Bronchial epithelial cell (primary cell): ENCODE measurements at places on chromosomes 6 and 20.

DNA sequence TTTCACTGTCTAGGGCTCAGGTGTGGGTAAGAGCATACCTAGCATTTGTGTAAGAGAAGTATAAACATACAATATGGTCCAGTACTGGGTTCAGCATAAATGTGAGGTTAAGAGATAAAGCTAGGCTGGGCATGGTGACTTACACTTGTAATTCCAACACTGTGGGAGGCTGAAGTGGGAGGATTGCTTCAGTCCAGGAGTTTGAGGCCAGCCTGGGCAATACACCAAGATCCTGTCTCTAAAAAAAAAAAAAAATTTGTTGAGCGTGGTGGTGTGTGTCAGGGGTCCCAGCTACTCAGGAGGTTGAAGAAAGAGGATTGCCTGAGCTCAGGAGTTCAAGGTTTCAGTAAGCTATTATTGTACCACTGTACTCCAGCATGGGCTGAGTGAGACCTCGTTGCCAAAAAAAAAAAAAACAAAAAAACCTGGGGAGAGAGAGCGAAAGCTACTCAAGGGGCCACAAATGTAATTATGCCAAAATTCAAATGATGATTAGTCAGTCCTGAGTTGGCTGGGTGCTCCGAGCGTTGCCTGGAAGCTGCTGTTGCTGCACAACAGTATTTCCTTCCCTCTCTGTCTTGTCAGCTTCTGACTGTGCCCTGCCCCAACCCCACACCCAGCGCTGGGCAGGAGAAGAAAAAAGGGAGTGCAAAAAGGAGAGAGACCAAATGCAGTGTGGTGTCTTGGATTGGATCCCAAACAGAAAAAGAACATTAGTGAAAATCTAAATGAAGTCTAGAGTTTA is 24.0 kb downstream of the CMTR1 start:
- peak; percentile 55 for DNase-seq

GRCh38 chr20:41643504-41643938 is 25.3 kb upstream of the CHD6 start:
- peak; percentile 80 for DNase-seq

DNA sequence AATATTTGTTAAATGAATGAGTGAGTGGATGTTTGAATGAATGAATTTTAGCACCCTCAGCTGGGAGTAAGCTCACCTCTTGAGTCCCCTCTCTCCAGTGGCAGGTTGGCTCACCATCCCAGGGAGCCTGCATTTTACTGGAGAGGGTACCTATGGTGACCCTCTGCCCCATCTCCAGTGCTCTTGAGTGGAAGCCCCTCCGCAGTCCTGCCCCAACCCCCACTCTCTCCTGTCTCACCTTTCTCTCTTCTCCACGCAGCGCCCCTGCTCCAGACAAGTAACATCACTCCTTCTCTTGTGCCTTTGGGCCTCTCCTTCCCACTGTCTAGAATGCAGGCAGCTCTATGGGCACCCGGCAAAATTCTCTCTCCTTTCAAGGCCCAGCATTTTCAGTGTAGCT is 11.3 kb downstream of the TGM3 start:
- DNase-seq, result no peak

DNA sequence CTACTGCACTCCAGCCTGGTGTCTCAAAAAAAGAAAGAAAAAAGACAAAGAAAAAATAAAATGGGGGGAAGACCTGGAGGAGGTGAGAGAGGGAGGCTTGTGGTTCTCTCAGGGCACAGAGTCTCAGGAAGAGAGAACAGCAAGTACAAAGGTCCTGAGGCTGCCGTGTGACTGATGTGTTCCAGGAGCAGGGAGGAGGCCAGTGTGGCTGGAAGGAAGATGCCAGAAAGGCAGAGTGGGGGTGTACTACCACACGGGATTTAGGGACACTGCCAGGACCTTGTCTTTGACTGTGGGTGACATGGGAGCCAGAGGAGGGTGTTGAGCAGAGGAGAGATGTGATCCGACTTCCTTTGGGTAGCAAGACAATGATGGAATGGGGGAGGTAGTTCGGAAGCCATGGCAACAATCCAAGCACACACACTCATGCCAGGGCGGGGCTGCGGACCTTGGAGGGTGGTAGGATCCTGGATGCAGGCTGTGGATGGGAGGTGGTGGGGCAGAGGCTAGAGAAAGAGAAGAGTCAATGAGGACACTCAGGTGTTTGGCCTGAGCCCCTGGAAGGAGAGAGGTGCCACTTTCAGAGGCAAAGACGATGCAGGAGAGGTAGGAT is 136.4 kb upstream of the PTPN1 start:
- peak; percentile 68 for DNase-seq

DNA sequence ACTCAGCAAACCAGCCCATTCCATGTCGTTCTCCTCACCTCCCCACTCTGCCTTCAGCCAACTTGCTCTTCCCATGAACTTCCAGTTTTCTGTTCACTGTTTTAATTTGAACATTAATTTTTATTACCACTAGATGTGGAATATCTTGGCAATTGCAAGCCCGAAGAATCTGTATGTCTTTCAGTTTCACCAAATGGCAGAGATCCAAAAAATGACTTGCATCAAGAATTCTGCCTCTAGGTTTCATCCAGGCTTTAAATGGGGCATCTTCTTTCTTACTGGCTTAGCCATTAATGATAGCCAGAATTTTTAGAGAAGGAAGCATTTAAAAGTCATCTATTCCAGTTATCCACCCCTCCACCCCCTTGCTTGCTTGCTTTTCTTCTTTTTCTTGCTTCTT is 39.0 kb downstream of the CAP2 start:
- no peak for DNase-seq

DNA sequence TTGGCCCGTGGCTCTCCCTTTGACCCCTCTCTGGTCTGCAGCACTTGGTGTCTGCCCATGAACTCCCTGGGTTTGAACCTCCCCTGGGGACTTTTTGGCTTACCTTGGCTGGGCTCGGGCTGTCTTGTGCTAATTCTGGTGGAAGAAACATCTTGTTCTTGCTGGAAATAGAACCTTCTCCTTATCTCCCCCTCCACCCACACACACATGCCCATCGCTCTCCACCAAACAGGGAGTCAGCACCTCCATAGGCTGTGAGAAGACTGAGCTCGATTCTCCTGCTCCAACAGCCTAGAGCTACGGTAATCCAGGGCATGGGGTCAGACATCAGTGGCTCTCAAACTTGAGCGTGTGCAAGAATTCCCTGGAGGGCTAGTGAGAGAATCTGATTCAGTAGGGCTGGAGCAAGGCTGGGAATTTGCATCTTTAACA is 114.4 kb upstream of the SLC22A23 start:
- no peak for DNase-seq

GRCh38 chr20:53403029-53403428 is 190.6 kb downstream of the ZNF217 start:
- DNase-seq, result no peak

GRCh38 chr20:23339986-23340385 is 10.6 kb upstream of the NXT1 start:
- DNase-seq, result no peak

DNA sequence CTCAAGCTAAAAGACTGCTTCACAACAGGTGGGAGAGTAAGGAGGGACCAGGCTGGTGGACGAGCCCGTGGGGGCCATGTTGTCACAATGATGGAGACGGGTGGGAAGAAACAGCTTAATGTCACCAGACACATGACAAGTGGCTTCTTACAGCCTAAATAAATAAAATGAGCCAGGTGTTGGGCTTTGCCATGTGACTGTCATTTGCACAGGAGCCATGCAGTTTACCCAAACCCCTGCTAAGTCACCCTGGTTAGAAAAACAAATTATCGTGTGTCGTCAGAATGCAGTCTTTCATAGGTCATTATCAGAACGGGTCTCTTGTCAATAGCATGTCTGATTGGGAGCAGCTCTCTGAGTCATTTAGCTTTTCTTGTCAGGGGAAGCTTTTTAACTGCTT is 18.5 kb downstream of the BTBD3 start:
- DNase-seq, result no peak

DNA sequence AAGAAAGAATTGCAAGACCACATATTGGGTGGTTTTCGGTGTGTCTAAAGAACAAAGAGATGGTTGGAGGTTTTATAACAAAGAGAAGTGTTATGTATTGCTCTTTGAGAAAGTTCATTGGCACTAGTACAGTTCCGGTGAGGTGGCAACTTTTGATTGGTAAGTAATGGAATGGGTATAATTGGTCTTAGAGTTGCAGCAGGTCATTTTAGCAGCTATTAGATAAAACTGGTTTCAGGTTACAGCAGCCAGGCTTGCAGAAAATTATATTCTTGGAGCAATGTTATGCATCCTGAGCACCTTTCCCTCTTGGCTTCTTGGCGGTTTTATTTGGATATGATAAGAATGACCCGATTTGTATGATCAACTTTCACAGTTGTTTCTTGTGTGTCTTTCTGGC is 12.3 kb upstream of the SSTR4 start:
- DNase-seq, result no peak

DNA sequence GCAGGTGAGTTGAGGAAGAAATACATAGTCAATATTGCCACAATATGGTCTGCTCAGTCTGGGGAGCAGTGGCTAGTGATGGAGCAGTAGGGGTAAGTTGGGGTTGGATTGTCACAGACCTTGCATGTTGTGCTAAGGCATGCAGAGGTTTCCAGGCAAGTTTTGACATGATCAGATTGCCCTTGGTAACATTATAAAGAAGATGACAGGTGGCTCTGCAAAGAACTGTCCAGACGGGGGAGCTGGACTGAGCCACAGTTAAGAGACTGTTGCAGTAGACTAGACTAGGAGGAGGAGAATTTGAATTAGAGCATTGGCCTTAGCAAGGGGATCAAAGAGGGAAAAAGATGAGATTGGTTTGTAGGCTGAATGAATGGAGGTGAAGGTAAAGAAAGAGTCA is 23.4 kb downstream of the ATRN start:
- peak; percentile 48 for DNase-seq

- DNase-seq, result no peak
Observed at GRCh38 chr20:16752082-16752481, 3.9 kb downstream of the OTOR start.

DNA sequence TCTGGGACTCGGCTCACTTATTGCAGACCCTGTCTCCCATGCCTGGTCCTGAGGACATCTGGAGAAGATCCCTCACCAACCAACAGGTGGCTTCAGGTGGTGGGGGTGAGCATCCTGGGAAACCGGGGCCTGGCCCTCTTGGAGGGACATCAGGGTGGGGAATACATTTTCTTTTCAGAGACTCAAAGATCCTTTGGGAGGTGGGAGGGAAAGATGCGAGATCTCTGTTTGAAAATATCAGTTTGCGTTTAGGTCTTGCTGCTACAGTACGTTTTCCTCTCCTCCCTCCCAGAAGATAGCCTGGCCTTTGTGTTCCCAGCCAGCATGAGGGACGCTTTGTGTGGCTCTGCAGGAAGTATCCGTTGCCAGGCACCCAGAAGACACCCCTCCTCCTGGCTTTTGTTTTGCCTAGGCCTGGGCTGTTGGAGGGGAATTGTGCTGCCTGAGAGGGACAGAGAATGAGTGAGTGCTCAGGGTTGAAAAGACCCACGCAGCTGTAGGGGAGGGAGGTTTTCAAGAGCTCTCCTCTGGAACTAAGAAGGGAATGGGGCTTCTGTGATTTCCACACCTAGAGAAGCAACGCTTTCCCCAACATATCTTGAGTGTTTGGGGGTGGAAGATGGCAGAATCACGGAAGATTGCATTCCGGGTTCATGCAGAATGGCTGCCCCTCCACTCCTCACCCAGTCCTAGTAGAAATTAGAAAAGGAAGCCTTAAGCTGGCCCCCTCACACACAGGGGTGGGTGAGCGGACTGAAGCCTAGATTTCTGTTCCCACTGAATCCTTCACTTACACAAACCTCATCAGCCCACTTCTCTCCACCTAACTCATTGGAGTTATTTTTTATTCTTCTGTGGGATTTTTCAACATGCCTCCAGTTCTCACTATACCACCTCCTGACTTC is 22.0 kb upstream of the SLC2A12 start:
- DNase-seq, result no peak
